Spleen (tissue), 13 donors: ENCODE measurements at places on chromosomes 16 and 17. TPM values are rescaled to one million over a fixed set of nuclear protein-coding genes. Genes with fewer than 3 reads are reported as not detected.

Gene CD300C
- 5.4 TPM for total RNA-seq

Gene KCNG4
- total RNA-seq = not detected

Gene TBC1D28
- not detected for total RNA-seq

Gene SOX15
- 1.7 TPM for total RNA-seq

GRCh38 chr17:70774339-70775117, 605.2 kb downstream of the KCNJ2 start:
- DNase-seq = no peak

GRCh38 chr17:52678211-52678610, 519.7 kb upstream of the CA10 start:
- no peak for DNase-seq

DNA sequence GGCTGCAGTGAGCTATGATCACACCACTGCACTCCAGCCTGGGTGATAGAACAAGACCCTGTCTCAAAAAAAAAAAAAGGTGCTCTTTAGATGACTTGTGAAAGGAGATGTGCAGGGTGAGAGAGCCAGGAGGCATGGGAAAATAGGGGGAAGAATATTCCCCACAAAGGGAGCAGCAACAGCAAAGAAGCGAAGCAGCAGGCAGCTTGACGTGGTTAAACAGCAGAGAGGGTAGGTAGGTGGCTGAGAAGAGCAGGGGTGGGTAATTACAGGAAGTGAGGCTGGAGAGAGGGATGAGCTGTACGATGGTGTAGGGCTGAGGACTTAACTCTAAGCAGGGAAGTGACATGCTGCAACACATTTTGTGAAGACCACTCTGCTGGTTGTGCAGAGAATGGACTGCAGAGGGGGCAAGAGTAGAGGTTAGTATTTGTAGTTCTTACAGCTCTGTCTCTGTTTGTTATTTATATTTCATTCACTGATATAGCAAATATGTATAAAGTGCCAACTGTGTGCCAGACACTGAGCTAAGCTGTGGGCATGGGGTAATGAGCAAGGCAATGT, 1.6 kb downstream of the HEATR3 start:
- peak; percentile 31 for DNase-seq

DNA sequence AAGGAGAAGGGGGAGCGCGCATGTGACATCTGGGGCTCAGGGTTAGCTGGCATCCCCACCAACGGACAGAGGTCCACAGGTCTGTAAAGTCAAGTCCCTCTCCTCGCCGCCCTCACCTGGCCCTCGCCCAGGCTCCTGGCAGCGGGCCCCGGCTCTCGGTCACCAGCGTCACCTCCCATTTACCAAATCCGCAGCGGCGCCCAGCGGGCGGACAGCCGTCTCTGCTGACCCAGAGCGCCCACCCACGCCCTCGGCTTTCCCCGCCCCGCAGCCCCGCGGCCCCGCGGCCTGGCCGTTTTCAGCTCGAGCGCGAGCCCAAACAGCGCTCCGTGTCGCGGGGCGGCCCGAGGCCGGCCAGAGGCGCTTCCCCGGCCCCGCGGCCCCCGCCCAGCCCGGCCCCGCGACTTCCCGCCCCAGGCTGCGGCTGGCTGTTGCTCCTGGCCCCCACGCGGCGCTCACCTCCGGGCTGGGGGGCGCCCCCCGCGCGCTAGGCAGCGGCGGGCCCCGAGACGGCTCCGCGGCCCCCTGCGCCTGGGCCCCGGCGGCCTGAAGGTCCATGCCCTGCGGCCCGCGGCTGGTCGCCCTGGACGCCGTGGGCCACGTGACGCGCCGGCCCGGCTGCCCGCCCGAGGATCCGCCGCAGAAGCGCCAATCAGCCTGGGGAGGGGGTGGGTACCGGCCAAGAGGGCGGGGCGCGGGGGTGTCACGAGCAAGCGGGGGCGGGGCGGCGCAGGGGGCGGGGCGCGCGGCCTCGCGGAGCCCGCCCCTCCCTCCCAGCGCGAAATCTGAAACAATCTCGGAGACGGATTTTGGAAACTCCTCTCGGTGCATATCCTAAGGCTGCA, at the start of gene COPRS:
COPRS (minus strand) TSS at position 603 of the 845 bp plus-strand sequence; CDS start at position 558, 45 bp downstream.
- peak; percentile 96 for DNase-seq

DNA sequence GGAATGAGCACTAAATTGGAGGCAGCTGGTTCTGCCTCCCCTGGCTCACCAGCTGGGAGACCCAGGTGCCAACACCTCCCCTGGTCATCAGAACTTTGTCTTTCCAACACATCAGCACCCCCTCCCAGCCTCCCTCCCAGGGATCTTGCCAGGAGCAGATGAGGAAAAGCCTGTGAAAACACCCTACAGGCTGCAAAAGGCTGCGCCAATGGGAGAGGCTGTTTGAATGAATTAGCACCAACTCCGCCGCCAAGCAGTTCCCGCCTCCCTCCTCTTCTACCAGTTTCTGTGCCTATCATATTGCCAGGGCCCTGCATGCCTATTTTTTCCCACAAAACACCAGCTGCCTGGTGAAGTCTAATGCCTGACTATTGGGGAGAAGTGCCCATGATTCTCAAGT, 137.0 kb downstream of the AIPL1 start:
- no peak for DNase-seq

DNA sequence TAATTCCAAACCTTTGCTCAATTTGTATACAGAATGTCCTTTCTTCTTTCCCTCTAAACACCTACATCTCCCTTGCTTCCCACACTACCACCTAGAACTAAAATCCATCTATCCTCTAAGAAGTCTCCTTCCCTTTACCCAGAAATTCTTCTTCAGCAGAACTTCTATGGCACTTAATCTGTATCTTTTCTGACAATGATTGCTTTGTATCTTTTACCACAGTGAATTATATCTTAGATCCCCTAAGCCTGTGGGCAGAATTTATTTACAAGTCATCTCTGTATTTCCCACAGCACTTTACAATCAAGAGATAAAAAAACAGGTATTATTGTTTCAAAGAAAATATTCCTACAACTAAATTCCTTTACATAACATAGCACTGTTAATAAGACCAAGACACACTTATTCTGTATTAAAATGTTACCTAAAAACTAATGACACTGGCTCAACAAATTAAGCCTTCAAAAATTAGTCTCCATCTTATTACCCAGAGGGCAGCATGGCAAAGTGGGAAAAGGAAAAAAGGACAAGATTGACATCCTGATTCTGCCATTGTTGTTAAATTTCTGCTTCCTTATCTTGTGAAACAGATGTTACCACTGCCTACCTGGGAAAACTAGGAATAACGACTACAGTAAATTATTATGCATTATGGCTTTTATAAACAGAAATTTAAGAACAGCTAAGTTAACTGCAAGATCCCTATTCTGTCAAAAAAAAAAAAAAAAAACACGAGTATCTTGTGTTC, 42.8 kb downstream of the KANSL1 start:
- no peak for DNase-seq

DNA sequence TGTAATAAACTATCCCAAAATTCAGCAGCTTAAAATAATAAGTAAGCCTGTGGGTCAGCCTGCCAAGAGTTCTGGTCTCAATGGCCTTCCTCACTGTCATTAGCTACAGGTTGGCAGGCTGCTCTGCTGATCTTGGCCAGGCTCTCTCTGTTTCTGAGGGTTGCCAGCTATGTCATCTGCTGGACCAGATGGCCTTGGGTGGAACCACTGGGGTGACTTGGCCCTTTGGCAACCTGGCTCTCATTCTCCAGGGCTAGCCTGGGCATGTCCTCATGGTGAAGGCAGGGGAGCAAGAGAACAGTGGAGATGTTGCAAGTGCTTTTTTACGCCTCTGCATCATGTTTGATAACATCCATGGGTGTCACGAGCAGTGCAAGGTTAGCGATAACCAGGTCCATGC, 13.9 kb downstream of the ITGAM start:
- peak; percentile 23 for DNase-seq

- DNase-seq = no peak
Measured at GRCh38 chr16:346587-346986, 5.9 kb downstream of the AXIN1 start.
